Activated T-helper 1 cell treated with anti-CD3 and anti-CD28 coated beads, Interleukin-12 subunit alpha, Interleukin-12 subunit beta, Interleukin-2, Interleukin-4 antibody, amounts not matched to agents 30 ng/mL and 10 ng/mL and 1 ng/mL, durations not matched to agents 14 hours and 24 hours and 36 hours (primary cell): ENCODE measurements at places on chromosomes 7 and 10.

DNA sequence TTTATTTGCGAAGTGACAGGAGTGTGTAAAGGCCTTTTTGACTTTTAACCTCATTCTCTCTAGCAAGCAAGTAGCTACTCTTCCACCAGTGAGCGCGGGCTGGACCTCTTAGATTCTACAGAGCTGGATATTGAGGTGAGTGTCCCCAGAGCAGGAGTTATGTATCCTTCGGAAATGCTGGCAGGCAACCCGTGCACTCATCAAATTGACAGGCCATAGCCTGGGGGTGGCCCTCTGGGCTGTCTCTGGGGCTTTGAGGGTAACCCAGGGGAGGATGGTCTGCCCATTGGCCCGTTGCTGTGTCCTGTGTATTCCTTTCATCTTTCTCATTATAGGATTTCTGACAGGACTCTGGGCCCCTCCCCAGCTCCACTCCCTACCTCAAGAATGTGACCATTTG lies 6.1 kb upstream of the PVRIG start:
- no peak for DNase-seq

DNA sequence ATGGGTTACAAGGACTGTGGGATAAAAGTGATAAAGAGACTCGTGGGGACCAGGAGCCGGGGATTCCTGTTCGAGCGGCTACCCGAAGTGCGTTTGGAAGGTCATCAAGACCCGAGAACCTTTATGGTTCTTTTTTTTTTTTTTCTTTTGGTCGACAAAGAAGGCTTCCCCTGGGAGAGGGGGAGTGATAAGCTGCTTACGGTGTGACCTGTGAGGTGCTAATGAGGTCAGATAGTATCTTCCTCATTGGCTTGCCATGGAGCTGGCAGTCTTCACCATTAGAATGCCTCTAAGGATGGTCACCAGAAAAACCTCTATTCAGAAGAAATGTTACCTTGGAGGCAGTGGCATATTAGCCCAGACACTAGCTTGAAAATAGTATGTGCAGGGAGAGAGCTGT lies 92.3 kb upstream of the STEAP4 start:
- DNase-seq = no peak

DNA sequence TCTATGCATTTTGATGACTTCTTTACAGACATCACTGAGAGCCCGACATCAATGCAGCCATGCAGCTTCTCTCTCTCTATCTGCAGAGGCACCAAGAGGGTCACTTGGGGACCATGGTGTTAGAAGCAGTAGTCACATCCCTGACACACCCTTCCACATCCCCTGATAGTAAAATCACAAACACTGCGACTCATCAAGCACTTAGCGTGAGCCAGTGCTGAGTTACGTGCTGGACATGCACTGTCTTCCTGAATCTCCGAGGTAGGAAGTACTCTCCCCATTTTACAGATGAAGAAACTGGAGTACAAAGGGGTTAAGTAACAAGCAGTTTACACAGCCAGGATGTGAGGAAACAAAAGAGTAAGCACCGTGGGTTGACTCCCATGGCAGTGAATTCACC lies 109.2 kb downstream of the OSBPL3 start:
- no peak for DNase-seq

DNA sequence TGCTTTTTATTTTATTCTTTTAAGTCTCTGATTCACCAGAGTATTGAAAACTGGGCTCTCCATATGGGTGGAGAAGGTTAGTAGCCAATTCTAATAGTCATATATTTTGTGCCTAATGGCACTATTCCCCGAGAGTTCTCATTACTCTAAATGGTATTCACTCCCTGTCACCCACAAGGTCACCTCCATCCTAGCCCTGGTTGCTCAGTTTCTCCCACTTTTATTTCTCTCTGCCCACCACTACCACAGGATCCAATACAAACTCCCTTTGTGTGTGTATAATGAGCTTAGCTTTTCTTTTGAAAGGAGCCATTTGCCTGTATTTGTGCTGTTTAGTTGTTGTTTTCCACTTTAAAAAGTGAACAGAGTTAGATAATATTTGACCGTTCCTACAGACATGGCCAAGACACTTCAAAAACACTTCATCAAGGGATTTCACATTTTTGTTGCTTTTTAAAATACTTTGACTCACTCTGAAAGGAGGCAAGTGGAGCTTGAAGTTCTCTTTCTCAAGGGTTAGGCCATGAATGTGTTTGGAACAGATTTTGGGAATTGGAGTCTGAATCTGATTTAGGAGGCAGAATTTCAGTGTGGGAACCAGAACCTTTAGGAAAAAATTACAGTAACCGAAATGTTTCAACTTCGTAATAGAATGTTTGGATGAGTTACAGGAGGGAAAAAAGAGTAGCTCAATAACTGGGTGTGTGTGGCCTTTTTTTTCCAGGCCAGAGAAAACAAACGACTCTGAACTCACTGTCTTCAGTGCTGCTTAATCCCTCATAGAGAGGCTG lies 321.3 kb downstream of the BICC1 start:
- DNase-seq = no peak
